Activated T-cell treated with anti-CD3 and anti-CD28 coated beads, Interleukin-2, amount 50 U/mL, for 72 hours (primary cell): ENCODE measurements at places on chromosomes 1 and 21. TPM values are rescaled to one million over a fixed set of nuclear protein-coding genes. Genes with fewer than 3 reads are reported as not detected.

C1orf53 gene
- total RNA-seq, result not detected

BATF3 gene
- 660 TPM for total RNA-seq

OR2T33 gene
- total RNA-seq, result not detected

OVAAL gene
- total RNA-seq, result not detected

ERO1B gene
- 2.2 TPM for total RNA-seq

GPATCH2 gene
- total RNA-seq, result 7.7 TPM

CNIH3 gene
- 0.62 TPM for total RNA-seq

ANKRD35 gene
- 0.41 TPM for total RNA-seq

OR6K3 gene
- not detected for total RNA-seq

KCND3 gene
- not detected for total RNA-seq
